ENCODE measurements at places on chromosomes 7 and 10.

DNA sequence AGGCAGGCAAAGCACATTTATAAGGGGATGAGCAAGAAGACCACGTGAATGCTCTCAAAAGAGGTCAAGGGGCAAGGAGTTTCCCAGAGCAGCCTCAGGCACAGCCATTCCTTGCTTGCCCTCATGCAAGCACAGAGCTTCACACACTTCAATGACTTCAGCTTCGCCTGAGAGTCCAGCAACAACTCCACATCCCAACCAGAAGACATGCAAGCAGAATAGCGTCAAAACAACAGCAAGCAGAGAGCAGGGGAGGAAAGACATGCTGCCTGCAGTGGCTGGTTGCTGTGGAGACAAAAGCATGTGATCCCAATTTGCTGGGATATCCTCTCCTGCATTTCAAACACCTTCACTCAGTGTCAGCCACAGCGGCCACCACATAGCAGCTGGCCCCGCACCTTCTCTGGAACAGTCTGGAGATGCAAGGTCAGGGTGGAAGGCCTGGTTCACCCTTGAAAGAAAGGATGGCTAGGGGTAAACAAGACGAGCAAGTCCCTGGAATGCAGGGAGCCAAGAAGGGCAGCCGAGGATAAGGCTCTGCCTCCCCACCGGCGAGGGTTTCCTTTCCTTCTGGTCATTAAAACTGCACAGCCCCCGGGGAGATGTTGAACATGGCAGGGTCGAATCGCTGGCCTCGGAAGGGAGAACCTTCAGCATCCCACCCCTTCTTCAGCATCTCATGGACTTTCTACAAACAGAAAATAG is 60.2 kb upstream of the CAMK2B start:
- DNase-seq = no peak

GRCh38 chr10:13404305-13404759 is 56.2 kb upstream of the SEPHS1 start:
- no peak for DNase-seq

DNA sequence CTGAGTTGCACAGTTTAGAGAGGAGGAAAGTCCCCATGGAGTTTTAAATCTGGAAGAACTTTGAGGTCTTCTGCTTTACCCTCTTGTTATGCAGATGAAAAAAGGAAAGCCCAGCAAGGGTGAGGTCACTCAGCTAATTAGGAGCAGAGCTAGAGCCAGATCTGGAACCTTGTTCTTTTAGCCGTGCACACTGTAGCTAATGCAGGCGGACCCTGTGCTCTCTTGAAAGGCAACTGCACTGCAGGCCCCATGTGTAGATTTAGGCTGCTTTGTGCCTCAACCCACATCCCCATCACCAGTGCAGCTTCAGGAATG is 63.4 kb downstream of the SYPL1 start:
- no peak for DNase-seq

- no peak for DNase-seq
Measured at GRCh38 chr7:139538881-139539635, 15.6 kb downstream of the CLEC2L start.

DNA sequence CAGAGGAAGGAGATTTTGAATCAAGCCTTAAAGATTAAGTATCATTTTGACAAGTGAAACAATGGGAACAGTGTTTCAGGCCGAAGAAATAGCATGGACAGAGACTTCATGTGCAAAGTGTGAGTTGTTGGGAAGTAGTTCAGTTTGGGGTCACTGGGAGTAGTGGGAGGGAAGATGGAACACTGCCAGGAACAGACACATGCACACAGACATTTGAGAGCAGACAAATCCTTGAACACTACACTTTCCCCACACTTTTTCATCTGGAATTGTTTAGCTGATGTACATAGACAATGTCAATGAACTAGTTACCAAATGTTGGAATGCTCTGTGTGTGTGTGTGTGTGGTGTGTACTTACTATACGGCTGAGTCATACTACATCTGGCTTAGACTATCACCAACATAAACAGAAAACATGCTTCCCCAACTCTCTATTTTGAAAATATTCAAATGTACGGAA is 52.4 kb upstream of the LRRC17 start:
- no peak for DNase-seq

- no peak for DNase-seq
Measured at GRCh38 chr10:3108575-3109105, 41.3 kb downstream of the PFKP start.

- peak; percentile 65 for DNase-seq
Measured at GRCh38 chr7:39746103-39746819, 122.9 kb downstream of the RALA start.

DNA sequence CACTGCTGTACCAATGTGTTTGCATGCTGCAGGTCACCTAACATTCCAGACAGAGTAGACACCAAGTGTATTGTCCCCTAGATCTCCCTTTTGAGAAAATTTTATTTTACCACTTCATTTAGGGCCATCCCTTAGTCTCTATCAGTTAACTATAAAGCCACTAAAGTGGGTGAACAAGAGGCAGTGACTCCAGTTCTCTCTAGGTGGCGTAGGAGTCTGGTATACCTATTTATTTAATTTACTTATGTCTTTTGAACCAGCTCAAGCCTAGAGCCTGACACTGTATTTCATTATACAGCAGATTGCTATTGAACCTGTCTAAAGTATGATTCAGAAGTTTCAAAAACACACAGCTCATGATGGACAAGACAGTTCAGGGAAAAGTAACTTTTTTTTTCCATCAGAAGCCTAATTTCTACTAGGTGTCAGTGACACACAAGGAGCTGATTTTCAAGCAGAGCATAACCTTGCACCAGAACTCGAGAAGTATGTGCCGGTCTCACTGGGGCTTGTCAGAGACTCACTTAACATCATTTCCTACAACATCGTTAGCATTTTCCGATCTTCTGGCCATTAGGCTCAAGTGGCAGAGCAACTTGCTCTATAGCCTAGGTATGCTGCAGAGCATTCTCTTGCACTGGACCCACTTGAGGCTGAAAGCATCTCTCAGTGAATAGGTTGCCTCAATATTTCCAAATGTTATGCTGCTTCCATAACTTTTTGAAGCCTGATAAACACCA is 175.4 kb downstream of the CDC14C start:
- no peak for DNase-seq

GRCh38 chr7:129750501-129750900 is 139.0 kb downstream of the NRF1 start:
- DNase-seq = no peak

GRCh38 chr7:5432691-5433090 is 9.1 kb upstream of the TNRC18 start:
- DNase-seq = no peak

GRCh38 chr7:25894002-25894901 is 257.7 kb upstream of the NFE2L3 start:
- peak; percentile 61 for DNase-seq

DNA sequence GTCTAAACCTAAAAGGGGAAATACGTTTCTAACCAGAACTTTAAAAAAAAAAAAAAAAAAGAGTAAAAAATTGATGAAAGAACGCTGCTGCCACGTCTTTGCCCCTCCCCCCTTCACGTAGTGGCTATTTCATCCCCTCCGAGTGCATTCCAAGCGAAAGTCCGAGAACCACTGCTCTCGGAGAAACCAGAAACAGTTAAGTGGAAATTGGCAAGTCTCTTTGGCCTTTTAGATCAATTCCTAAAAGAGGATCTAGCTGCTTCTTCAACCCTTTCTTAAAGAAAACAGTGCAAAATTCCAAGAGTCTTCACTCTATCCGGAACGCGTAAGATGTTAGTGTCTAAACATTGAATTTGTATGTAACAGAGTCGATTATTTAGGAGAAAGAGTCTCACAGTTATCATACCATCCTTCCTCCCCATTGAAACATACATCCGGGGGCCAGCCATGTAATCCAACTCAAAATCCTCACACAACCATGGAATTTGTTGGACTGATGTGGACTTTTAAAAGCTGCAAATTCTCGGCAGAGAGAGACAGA is 1.1 kb downstream of the P4HA1 start:
- DNase-seq = peak; percentile 61

DNA sequence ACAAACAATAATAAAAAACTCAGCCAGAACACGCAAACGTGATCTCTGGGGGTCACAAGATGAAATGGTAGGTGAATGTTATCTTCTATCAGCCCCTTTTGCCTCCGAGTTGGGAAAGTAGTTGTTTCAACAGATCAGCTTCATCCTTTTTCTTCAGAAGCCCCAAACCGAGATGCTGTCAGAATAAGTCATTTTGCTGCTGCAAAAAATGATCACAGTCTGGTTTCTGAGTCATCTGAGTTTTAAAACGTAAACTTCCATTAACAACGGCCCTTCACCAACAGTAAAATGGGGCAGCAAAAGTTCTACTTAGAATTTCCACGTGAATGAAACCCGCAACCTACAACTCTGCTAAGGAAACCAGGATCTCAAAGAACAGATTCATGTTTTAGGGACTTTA is 44.9 kb downstream of the JCAD start:
- no peak for DNase-seq

DNA sequence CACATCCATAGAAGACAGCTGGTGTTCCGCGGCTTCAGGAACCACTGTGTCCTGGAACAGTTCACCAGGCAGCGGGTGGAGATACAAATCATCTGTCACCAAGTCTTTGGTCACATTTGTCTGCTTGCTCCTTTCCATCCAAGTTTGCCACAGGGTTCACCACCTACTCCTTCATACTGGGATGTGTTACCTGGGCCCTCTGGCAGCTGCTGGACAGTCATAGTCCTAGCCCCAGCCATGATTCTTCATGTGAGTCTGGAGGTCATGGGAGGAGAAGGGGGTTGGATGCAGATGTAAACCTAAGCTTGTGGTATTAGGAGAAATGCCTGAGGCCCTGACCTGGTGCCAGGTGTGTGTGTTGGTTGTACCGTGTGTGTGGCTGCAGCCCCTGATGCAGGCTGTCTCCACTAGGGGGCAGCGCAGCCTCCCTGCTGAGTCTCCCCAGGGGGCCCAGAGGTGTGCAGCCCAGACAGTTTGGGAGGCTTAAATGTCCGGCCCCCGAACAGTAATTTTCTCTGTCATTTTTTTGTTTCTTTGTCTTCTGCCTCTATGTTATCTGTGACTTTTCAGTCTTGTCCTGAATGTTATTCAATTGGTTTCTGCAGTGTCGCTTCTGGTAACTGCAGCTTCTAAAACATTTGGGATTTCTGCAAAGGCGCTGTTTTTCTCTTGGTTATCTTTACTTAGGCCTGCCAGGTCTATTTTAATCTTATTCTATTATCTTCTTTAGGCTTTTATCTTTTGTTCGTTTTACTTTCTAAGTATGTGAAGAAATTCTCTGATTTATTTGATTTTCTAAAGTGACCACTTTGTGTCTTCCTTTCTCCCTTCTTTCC is 14.8 kb downstream of the NPS start:
- peak; percentile 2 for DNase-seq

GRCh38 chr10:132229834-132230556 is 43.2 kb downstream of the DPYSL4 start:
- peak; percentile 41 for DNase-seq

DNA sequence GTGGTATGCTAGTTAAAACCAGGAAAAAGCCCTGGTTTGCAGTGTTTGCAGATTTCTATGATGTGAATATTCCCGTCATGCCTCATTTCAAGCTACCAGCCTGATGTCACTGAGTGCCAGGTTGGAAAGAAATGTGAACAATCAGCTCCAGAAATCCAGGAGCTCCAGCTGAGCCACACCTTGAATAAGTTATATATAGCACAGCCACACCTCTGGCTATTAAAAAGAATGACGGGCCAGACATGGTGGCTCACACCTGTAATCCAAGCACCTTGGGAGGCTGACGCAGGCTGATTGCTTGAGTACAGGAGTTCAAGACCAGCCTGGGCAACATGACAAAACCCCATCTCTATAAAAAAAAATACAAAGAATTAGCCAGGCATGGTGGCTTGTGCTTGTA is 18.7 kb upstream of the SLF2 start:
- no peak for DNase-seq

DNA sequence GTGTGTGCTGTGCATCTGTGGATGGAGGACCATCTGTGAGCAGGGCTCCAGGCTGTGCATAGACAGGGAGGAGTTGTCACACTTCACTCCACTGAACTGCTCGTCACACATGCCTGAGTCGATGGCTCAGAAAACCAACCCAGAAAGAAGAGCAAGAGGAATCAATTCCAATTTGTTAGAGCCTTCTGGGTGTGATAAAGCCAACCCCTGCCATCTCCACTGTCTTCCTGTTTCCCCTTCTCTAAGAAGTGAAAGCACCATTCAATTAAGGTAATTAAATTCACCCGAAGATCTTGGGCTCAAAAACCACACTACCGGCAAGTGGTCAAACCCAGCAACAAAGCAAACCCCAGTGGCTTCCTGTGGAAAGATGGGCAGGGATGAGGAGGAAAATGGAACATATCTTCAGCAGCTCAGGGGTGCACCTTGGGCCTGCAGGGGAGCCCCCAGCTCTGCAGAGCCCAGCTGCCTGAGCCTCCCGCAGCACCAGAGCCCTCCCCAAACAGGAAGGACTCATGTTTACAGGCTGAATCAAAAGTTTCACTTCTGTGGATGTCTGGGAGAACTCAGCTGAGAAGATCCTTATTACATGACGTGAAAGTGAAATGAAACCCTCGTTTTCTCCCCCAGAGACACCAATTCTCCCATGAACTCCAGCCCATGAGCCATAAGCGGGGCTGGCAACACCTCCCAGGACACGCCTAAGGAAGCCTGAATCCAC is 10.9 kb downstream of the C10orf71 start:
- peak; percentile 27 for DNase-seq

- no peak for DNase-seq
Measured at GRCh38 chr10:112000466-112000865, 183.1 kb downstream of the GPAM start.

DNA sequence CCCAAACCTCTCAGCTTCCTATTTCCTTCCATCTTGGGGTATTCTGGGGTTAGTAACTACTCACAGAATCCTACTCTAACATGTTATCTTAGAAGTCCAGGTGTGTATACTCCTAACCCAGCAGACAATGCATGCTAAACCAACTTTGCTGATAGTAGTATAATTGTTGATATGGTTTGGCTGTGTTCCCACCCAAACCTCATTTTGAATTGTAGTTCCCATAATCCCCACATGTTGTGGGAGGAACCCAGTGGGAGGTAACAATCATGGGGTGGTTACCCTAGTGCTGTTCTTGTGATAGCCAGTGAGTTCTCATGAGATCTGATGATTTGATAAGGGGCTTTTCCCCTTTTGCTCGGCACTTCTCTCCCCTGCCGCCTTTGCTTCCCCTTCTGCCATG is 135.1 kb downstream of the CHRM2 start:
- no peak for DNase-seq

- no peak for DNase-seq
Measured at GRCh38 chr10:51244748-51245490, 170.6 kb downstream of the PRKG1 start.

GRCh38 chr7:143384661-143385631 is 3.8 kb downstream of the ZYX start:
- DNase-seq = no peak

DNA sequence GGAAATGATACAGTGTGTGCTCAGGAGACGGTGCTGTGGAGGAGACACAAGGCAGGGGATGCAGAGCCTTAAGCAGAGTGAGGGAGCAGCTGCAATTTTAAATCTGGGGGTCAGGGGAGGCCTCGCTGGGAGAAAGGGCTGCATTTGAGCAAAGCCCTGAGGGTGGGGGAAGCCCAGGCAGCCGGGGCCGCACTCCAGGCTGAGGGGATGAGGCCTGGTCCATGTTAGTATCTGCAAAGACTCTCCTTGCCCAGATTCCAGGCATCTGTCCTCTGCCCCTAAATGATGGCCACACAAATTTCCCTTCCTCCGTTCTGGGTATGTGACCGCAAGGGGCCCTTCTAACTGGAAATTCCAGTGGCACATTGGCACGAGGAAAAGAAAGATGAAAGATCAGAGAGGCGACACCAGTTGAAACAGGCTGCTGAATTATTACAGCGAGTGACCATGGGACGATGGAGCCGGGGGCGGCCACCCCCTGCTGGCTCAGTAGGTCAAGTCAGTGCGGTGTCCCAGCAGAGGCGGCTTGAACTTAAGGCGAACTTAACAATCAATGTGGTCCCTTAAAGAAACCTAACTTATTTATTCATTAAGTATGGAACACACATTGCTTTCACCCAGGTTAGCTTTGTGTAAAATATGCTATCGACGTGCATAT is 62.3 kb upstream of the KAT6B start:
- DNase-seq = no peak

Measured in CD4-positive, alpha-beta T cell treated with Interleukin-17A for 1 hour (primary cell).